ENCODE measurements at places on chromosomes 12 and 14.
A peak's percentile ranks its signal among the peaks of the same experiment; 100 is the strongest.

- DNase-seq: peak; percentile 51
Measured at GRCh38 chr12:80681-81190, 14.2 kb downstream of the IQSEC3 start.

- no peak for DNase-seq
Measured at GRCh38 chr12:99281277-99281676, 366.3 kb upstream of the GARIN6 start.

GRCh38 chr14:104669697-104670096, 19.7 kb upstream of the INF2 start:
- DNase-seq: no peak

DNA sequence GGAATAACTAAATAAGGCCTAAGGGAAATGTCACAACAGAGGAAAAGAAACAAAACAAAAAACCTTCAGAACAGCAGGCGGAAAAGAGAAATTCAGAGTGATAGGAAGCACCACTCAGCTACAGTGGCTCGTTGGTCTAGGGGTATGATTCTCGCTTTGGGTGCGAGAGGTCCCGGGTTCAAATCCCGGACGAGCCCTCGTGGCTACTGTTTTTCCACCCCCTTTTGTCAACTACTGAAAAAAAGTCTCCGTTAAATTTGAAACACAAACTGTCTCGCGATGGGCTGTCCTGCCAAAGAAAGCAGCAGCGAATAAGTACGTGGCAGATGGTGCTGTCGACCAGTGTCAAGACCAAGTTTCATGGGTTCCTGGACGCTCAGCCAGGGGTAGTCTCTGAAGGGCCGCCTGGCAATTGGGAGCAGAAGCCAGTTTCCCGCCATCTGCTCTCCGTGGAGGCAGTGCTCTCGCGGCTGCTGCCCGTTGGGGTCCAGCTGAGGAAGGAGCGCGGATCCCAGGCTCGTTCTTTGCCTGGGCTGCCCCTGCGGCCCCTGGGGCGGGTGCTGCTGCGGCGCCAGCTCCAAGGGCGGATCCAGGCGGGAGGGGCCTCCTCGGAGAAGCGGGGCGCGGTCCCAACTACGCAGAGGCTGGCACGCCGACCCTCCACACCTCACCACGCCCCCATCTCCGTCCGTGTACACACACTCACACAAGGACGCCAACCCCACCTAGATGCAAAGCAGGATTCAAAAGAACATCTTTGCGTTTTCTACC, at the start of gene RNASE4:
TSS of gene RNASE4 (plus strand) at position 670 of the 771 bp plus-strand sequence. CDS start 14,812 bp downstream, outside the sequence.
- peak; percentile 92 for DNase-seq

GRCh38 chr12:112937741-112938719, at the start of gene OAS3:
Gene OAS3, plus strand, starts transcription at chr12:112938474. Its CDS starts 57 bp downstream, at chr12:112938531.
- DNase-seq: peak; percentile 72

DNA sequence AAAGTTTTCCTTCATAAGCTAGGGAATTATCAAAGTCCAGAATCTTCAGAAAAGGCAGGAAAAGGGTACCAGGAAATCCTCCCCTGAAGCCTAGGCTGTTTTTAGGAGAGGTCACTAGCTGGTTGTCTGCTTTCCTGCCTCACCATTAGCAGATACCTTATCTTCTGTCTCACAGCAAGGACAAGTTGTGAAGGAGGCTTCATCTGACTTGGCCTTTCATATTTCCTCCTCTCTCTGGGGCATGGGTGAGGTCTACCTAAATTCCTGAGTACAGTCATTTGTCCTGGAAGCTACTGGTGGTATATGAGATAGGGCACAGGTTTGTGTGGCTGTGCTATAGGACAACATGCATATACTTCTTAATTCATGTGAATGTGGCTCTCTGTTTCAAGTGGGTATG, 2.3 kb downstream of the FOXJ2 start:
- no peak for DNase-seq

DNA sequence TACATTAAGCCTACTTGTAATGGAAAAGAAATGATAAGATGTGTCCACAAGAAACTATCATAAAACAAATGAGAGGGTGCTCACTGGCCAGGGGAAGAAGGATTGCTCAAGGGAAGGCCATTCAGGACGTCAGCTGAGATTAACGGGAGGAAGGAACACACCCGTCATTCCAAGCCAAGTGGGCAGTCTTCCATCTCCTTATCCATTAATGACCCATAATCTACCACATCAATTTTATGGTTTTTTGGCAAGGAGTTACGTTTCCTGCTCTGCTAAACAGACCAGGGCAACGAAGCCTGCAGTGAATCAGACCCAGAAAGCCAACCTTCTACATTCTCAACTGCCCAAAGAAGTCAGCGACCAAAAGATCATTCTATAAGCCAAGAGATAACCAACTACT, 25.1 kb downstream of the PRKAB1 start:
- DNase-seq: no peak

All from islet precursor cell (in vitro differentiated cells).